NCI-H1417 (cell line): ENCODE measurements at places on chromosomes 11 and 22.

GRCh38 chr22:16965560-16965959 lies 42.5 kb downstream of the GAB4 start:
- no peak for DNase-seq

- no peak for DNase-seq
Observed at GRCh38 chr11:134452838-134453155, 40.8 kb upstream of the B3GAT1 start.

- DNase-seq = peak; percentile 22
Observed at GRCh38 chr11:32259641-32260081, 168.8 kb downstream of the RCN1 start.

DNA sequence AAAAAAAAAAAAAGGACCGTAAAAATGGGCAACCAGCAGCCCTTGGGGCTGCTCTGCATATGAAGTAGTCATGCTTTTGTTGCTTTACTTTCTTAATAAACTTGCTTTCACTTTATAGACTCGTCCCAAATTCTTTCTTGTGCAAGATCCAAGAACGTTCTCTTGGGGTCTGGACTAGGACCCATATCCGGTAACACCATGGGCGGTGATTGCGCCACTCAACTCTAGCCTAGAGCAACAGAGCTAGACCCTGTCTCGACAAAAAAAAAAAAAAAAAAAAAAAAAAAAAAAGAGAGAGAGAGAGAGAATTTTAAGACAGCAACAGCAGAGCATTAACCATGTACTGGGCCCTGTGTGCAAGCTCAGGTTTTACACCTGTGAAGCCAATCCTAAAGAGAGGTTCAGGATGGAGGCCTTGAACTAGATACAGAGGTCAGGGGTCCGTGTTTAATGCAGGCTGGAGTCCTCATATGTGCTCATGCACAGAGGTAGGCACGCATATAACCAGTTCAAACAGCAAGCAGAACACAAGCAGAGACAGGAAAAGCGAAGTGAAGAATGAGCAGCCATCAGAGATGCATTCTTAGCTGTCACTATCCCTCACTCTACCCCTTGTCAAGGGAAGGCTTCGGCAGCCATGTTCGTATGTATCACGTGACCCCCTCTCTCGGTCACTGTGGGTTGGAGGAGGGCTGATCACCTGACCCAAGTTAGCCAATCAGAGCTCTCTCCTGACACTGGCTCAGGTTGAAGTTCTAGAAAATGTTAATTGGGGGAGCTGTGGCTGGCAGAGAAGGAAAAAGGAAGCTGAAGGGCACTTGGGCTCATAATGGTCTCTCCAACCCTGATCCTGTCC lies 16.7 kb upstream of the SYT12 start:
- no peak for DNase-seq

DNA sequence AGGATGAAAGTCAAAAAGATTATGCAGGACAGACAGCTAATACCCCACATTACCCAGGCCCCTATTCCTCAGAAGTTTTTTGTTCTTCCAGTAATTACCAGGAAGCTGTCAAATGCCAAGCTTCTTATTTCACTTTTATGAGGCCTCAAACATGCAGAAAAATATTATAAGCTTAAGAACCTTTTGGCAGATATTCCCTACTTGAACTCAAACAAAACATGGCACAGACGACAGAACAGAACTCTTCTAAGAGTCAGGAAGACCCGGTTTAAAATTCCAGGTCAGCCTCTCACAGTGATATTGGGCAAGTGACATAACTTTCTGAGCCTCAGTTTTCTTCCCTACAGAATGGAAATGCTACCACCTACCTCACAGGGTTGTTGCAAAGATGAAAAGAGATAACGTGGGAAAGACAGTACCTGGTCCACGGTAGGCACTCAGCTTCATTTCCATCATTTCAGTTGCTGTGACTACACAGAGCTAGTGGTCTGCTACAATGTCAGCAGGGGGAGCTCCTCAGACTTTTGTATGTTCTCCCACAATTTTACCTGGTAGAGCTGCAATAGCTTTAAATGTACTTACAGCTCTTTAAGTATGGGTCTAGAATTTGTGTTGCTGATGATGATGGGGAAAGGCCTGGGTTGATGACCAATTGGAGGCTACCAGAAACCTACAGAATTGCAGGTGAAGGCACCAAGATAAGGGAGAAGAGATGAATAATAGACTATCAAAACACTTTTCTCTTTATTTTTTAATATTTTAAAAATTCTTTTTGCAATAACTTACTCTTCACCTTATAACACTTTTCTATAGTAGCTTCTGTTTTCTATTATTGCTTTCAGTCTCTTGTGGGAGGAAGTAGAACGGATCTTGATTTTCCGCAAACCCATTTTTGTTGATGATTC lies 98.3 kb upstream of the CHRM4 start:
- peak; percentile 8 for DNase-seq

- no peak for DNase-seq
Observed at GRCh38 chr11:121494355-121495099, 41.8 kb upstream of the SORL1-AS1 start.

DNA sequence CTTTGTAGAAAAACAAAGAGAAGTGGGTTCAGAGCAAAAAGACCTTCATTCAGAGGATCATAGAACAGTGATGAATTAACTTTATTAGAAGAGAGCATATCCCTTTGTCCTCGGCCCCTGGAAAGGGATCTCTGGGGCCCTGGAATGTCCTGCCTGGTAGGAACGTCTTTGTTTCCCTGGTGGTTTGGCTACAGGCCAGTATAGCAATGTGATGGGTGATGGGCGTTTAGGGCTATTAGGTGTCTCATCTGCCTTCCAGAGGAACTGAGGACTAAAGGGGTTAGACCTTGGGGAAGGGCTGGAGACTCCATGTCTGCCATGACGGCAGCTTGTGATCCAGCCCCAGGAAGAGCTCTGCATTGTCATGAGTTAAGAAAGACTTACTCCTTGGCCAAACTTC lies 9.1 kb downstream of the APOL4 start:
- no peak for DNase-seq

DNA sequence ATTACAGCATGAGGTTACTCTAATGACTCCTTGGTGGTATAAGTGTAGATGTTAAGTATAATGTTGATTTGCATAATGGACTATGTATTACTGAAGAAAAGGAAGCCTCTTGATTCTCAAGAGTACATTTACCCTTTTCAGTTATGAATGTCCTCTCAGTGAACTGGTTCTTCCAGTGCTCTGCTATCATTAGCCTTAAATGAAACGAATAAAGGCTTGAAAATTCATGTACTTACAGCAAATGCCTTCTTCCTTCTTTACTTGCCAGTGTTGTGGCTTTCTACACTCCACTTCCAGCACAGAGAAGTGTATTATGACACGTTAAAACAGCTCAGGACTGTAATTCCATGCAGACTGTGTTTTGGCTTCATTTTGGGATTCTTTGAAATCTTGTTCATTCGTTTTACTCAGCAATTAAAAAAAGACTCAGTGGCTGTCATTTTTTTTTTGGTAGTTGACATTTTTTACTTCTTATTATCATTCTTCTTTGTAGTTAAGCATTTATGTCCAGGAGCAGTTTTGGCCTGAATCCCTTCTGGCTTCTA lies 96.9 kb downstream of the MTMR3 start:
- no peak for DNase-seq

GRCh38 chr11:77106321-77106720 lies 3.7 kb downstream of the OMP start:
- DNase-seq = no peak

DNA sequence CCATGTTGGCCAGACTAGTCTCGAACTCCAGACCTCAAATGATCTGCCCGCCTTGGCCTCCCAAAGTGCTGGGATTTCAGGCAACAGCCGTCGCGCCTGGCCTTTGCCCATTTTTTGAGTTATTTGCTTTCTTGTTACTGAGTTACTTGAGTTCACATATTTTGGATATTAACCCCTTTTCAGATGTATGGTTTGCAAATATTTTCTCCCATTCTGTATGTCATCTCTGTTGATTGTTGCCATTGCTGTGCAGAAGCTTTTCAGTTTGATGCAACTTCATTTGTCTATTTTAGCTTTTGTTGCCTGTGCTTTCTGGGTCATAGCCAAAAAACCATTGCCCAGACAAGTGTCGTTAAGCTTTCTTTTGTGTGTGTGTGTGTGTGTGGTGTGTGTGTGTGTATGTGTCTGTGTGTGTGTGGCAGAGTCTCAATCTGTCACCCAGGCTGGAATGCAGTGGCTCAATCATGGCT lies 6.8 kb downstream of the TSGA10IP start:
- DNase-seq = no peak

DNA sequence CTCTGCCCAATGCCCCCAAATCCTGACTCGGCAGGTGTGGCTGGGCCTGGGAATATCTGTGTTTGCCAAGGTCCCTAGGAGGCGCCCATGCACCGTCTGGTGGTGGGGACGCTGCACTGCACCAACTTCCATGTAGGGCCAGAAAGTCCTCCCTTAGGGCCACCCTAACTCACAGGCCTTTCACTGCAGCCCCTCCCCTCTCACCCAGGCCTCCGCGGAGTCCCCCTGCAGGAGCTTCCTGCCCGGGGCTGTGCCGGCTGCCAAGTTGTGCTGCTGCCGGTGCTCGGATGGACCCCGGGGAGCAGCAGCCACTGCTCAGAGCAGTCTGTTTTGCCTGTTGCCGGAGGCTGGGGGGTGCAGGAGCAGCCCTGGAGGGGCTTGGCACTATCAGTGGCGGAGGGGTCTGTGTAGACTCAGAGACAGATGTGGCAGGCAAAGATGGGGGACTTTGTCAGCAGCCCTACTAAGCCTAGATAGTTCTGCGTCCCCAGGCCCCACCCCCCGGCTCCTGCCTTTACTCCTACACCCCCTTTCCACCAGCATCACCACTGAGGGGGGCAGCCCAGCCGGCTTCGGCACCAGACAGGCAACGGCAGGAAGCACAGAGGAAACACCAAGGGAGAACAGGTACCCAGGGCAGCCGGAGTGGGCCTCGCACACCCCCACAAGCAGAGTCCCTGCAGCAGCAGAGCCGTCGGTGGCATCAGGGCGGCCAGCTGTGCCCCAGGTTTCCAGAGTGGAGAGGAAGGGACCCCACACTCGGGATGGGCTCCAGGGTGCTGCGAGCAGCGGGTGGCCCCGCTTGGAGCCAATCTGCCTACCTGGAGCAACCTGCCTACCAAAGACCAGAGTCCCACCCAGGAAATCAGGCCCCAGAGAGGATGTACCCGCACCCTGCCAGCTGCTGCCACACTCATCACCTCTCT lies 124.3 kb downstream of the TRIM29 start:
- DNase-seq = no peak

DNA sequence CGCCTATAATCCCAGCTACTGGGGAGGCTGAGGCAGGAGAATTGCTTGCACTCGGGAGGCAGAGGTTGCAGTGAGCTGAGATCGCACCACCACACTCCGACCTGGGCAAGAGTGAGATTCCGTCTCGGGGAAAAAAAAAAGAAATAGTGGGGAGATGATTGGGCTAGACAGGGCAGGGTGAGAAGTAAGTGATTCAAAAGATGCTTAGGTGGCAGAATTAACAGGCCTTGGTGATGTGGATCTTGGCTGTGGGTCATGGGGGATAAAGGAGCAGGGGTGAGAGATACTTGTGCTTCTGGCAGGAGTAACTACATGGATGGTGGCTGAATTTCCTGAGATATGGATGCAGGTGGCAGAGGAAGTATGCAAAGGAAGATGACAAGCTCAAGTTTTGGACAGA lies 13.1 kb upstream of the UCP3 start:
- no peak for DNase-seq

- DNase-seq = no peak
Observed at GRCh38 chr22:19721330-19722177, 1.8 kb upstream of the GP1BB start.

DNA sequence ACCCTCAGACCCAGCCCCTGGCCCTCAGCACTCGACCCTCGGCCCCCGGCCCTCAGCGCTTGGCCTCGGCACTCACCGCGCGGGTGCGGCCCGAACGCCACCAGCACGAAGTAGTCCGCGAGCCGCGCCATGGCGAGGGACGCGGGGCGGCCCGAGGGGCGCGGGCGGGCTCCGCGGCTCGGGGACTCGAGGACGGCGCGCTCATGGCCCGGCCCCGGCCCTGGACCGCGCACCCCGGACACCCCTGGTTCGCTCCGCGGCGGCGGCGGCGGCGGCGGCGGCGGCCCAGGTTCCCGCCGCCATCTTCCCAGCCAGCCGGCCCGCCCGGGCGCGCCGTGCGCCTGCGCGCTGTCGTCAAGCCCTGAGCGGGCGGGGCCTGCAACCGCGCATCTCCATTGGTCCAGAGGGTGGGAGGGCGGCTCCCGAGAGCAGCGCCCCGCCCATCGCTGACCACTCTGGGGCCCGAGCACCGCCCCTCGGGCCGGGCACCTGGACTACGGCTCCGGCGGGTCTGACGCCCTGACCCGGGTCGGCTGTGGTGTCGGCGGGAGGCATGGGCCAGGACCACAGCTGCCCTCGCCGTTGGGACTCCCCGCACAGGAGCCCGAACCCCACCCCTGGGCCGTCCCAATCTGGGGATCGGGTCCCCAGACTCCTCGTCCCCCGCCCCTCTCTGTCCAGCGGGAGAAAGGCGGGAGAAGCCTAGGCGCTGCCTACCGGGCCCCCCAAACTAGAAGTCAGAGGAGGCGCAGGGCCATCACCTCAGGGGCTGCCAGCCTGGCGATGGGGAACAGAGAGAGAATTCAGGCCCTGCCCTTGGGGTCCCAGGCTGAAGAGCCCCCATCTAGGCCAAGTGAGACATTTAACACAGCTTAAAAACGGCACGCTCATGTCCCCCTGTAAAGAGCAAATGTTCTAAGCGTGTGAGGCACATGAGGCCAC lies at the start of gene SBF1:
TSS of gene SBF1 (minus strand) at position 326 of the 942 bp plus-strand sequence. CDS start at position 131, 195 bp downstream.
- DNase-seq = peak; percentile 66

DNA sequence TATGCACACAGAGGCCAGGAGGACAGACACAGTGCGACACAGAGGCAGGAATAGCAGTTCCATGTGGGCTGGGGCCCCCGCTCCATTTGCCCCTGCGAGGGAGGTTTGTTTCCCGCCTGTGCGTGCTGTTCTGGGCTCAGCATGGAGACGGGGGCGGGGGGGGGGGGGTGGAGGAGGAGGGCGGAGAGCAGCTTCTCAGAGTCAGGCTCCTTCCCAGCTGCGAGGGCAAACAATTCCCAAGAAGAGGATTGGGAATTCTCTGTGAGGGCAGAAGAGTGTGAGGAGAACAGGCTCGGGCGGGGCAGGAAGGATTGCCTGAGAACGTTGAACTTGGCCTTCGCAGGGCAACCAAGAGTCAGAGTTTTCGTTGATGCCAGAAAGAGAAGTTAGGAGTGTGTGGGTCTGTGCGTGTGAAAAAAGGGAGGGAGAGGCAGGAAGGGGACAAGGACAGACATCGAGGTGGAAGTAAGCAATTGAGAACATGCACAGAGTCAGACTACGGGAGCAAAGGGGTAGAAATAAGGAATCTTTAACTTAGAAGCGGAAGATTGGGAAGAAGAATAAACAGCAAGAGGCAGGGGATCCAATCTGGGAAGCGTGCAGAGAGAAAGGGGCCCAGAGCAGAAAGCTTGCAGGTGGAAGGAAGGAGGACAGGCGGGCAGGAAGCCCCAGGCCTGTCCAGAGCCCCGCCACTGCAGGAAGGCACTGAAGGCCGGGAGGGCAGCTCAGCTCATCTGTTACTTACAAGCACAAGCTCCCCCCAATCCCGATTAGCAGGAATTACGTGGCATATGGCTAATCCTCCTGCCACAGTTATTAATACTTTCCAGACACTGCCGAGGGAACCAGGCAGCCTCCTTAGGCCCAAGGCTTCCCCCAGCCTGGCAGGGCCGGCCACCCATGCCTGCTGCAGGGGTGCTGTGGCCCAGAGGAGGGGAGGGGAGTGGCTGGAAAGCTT lies 15.6 kb upstream of the JAM3 start:
- no peak for DNase-seq

GRCh38 chr22:44103735-44104480 lies 76.8 kb upstream of the PARVG start:
- no peak for DNase-seq
